Mesothelial cell of epicardium (in vitro differentiated cells): ENCODE measurements at places on chromosomes 1 and 21.

DNA sequence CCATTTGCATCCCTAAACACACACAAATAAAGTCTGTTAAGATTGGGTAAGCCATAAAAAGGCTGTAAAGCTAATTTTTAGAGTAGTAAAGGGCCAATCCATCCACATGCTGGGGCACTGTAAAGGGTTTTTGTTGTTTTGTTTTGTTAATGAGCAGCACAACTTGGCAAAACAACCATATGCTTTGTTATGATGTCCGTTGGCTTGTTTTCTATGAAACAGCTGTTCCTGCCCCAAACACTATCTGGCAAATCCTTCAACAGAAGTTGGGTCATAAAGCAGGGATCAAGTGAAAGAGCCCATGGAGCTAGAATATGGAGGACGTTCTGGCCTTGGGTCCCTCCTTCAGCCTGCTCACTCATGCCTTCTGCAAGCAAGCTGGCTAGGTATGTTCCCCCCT lies 183.6 kb downstream of the APP start:
- DNase-seq = no peak

GRCh38 chr1:108082001-108082400 lies 117.0 kb upstream of the VAV3 start:
- DNase-seq = no peak

- DNase-seq = no peak
Measured at GRCh38 chr1:178122283-178122682, 28.4 kb downstream of the RASAL2 start.

- no peak for DNase-seq
Measured at GRCh38 chr1:13586001-13586400, 2.4 kb downstream of the PDPN start.

GRCh38 chr1:8560611-8561544 lies 243.0 kb downstream of the SLC45A1 start:
- DNase-seq = no peak

GRCh38 chr1:51086496-51087271 lies 15.3 kb upstream of the C1orf185 start:
- DNase-seq = no peak

DNA sequence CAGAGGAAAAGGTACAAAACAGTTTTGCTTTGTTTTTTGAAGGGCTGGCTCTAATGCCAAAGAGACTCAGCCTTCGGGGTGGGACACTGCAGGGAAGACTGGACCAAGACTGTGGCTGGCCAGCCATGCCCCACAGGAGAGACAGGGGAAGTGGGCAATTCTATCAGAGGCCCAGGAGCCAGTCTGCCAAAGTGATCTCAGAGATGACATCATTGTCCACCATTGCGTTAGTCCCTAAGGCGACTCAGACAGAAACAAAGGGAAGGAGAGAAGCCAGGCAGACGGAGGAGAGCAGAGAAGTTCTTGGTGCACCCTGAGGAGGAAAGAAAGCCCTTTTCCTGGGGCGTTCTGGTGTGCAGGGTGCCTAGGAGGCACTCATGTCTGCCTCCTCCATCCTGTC lies 26.4 kb downstream of the OPTC start:
- DNase-seq = no peak

DNA sequence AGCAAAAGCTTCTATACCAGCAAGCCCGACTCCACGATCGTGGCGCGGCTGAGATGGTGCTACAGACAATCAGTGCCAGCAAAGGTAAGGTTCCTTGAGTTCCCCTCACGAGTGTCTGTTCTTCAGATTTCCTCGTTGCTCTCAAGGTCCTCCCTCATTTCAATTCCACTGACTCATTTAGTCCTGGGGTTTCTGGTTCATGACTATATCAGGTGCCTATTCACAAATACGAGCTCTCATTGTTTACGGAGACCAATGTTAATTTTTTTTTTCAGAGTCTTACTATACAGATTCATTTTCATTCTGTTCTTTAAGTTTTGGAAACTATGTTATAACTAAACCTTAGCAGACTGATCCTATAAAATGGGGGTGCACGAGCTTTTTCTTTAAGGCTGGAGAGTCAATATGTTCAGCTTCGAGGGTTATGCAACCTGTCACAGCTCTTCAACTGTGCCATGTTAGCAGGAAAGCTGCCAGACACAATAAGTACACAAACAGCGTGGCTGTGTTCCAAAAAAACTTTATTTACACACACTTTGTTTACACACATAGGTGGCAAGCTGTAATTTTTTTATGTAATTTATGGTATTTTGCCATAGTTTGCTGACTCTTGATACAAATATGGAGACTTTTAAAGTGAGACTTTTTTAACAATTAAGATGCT lies 134.3 kb downstream of the ZP4 start:
- DNase-seq = no peak

- DNase-seq = no peak
Measured at GRCh38 chr1:10400013-10400412, 1.1 kb downstream of the PGD start.

- DNase-seq = no peak
Measured at GRCh38 chr1:3469849-3470649, 15.6 kb downstream of the ARHGEF16 start.

- no peak for DNase-seq
Measured at GRCh38 chr1:6235296-6235677, 477 bp downstream of the ICMT start.

DNA sequence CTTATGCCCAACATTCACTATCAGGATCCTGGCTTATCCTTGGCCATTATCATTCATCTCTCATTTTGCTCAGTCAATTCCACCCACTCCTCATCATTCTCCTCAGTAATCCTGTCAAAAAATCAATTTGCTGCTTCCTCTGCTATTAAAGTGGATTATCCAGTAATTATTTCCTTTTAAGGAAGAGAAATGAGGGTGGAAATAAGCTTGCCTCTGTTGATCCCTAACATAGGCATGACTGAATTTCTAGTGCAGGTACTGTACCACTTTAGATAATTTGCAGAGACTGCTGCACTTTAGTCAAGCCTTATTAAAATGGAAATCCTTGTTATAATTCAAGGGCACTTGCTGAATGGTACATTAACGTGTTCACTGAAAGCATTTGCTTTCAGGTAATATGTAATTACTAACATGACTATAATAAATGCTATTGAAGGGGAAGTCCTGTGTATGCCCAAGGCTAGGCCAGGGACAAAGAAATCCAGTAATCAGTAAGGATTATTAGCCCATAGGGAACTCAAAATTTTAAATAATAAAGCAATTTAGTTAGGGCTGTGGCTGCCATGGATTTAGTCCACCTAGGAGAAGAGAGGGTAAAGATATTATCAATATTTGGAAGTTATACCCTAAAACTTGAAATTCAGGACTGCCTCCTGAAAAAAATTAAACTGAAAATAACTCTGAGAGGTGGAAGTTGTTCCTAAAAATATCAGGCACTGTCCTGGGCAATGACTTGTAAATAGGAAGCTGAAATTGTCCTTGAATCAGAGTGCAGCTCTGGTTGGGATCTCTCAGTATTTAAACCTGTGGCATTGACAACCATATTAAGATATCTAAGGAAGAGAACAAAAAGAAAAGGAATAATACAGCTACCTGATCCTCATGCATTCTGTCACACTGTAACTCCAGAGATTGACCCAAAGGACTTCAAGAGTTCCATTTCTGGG lies 43.4 kb downstream of the RGS2 start:
- DNase-seq = no peak

DNA sequence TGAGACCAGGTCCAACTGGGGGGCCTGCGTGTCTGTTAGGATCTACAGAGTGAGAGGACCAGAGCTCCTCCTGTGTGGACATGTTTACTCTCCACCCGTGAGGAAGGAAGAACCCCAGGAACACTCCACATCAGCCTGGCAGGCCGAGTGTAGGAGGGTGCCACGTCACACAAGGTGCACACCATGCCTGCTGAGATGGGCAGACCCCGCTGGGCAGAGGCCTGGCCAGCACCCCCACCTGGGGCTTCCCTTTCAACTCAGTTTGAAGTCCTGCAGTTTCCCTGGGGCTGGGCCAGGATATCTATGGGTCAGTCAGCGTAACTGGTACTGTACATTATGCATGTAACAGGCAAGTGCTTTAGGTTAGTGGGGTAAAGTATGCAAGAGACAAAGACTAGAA lies 30.1 kb upstream of the PCBP3 start:
- DNase-seq = no peak

DNA sequence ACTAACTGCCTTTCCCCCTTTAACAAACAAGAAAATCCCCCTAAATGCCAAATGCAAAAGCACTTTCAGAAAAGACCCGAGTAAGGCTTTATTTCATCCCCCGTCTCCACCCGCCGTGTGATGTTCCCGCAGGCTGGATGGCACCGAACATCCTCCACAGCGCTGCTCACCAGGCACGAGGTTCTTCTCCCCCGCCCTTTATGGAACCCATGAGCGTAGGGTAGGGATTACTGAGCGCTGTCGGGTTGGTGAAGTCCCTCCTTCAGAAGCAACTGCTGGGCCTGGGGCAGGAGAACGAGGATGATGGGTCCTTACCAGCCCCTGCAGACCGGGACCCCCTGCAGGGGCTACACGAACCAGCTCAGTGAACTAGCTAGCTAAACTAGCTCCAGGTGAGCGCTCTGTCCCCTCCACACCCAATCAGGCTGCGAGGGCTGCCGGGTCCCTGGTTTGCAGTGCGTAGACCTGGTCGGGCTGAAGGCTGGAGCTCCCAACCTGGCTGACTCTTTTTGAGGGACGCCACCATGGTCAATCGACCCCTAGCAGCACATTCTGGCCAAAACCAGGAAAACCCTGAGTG lies 80.4 kb downstream of the ITPKB start:
- DNase-seq = no peak

- no peak for DNase-seq
Measured at GRCh38 chr1:200496937-200497336, 87.1 kb upstream of the ZNF281 start.

- DNase-seq = no peak
Measured at GRCh38 chr1:27601321-27601770, 2.6 kb downstream of the AHDC1 start.

- no peak for DNase-seq
Measured at GRCh38 chr1:91894036-91894761, 8.2 kb upstream of the TGFBR3 start.
